NCI-H460 (cell line): ENCODE measurements at places on chromosomes 7 and 10. TPM values are rescaled to one million over a fixed set of nuclear protein-coding genes. Genes with fewer than 3 reads are reported as not detected.

DNA sequence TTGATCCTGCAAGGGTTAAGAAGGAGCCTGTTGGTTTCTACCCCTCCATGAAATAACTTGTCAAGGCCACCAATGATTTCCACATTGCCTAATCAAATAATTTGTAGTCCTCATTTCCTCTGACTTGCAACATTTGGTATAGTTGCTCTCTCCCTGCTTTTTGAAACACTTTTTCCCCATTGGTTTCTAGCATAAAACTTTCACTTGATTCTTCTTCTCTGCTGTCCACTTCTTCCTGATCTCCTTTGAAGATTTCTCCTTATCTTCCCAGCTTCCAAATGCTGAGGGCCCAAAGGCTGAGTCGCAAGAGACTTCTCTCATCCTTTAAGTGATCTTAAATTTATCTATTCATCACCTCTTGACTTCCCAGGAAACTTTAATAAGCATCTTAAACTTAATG, 134.2 kb downstream of the ITGB8 start:
- DNase-seq, result no peak

DNA sequence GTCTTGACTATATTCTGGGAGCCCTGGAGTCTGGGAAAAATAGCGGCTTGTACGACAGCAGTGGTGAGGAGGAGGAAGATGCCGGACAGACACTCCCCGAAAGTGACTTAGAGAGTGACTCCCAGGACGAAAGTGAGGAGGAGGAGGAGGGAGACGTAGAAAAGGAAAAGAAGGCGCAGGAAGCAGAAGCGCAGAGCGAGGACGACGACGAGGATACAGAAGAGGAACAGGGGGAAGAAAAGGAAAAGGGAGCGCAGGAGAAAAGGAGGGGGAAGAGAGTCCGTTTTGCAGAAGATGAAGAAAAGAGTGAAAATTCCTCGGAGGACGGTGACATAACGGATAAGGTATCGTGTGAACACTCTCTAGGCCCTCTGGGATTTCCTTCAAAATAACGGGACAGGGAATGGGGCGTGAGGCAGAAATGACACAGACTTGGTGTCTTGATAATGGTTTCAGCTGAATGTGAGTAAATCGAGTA, 908 bp downstream of the NOM1 start:
- no peak for DNase-seq

The SLC13A4 gene
- total RNA-seq, result not detected in 2 replicates

DNA sequence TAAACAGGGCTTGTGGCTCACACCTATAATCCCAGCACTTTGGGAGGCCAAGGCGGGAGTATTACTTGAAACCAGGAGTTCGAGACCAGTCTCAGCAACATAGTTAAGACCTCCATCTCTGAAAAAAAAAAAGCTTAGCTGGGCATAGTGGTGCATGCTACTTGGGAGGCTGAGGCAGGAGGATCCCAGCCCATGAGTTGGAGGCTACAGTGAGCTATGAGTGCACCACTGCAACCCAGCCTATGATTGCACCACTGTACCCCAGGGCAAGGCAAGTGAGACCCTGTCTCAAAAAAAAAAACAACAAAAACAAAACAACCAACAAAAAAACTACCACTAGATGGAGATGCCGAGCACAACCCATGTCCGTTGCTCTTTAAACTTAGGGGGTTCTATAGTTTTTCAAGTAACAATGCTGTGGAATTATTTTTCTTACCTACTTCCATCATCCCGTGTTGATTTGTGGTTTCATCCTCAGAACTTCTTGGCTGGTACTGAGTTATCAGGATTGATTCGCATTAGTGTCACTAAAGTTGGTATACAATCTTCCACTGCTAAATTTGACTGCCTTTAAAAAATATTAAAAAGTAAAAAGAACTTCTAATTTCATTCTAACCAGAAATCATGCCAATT, 12.2 kb upstream of the REPIN1 start:
- peak; percentile 33 for DNase-seq

DNA sequence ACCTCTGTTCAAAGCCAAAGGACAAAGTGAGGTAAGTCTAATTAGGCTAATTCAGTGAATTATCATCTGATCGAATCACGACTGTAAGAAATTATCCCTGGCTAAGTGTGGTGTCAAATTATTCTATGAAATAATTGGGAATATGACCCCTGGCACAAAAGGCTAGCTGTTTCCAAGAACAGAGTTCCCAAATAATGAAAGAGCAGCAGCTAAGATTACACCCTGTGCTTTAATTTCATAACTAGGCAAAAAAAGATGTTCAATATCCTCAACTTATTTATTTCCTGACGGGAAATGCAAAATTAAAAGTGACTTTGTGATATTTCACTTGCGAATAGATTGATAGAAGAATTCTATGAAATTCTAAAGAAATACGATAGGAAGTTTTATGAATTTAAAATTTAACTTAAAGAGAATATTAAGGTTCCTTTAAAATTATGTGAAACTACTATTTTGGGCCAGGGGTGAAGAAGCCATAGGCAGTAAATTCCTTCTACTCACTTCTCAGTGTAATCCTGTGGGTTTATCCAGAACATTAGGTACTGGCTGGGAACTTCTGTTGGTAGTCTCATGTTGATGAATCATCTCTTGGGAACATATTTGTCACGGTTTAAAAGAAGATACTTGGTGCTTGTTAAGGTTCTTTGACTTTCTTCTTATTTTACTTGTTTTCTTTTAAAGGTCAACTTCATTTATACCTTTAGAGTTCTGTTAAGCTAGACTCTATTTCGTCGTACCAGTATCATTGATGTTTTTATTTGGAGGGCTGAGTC, 148.5 kb downstream of the POLR1F start:
- DNase-seq, result no peak

DNA sequence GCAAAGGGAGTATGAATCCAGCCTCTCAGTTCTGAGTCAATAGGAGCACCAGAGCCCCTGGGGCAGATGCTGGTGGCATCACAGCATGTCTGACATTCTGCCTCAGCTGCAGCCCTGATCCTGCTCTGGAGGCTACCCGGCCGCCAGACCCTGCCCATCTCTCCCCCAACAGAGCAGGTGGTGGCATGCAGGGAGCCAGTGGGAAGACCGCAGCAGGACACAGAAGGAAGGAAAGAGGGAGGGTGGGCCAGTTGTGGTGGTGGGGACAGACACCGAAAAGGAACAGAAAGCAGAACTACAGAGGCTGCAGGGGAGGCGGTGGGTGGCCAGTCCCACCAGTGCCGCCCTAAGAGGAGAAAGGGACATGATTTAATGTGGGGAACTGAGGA, 35.3 kb downstream of the BLNK start:
- DNase-seq, result no peak

The AKR1B15 gene
- total RNA-seq, result 1.4 and 2.0 TPM in 2 replicates

The TAC1 gene
- total RNA-seq, result not detected in 2 replicates

DNA sequence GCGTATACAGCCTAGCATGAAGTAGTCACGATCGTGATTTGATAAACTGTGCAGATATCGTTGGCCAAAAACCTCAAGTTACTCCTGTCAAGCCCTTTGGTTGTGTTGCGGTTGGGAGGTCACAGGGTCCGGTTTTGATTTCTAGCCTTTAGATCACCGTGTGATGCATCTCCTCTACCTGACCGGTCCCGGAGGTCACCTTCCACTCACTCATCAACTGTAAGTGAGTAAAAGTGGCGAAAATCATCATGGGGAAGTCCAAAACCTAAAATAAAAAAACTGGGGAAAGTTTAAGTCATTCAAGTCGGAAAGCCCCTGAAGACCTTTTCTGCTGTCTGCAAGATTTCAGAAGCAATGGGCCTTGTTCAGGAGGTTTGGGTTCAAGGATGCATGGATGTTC, 62.8 kb downstream of the ADARB2 start:
- DNase-seq, result no peak

- no peak for DNase-seq
Measured at GRCh38 chr10:62183857-62184795, 84.5 kb downstream of the RTKN2 start.

DNA sequence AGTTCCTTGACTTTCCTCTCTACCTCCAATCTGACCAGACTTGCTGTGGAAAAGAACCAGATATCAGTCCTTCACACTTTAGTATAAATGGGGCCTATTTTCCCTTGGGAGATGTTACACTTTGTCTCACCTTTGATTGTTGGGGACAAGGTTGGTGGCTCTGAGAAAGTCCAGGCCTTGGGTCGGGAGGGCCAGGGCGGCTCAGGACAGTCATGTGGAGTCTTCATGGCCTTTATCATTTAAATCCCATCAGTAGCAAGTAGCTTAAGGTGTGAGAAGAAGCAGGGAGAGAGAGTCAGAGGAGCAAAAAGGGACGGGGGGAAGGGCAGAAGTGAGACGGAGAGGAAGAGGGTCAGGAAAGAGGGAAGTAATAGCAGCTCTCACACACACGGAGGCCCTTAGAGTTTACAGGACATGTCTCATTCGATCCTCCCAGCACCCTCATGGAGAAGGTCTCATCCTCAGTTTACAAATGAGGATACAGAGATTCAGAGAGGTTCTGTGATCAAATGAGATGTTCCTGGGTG, 40.5 kb downstream of the TBATA start:
- DNase-seq, result no peak

- no peak for DNase-seq
Measured at GRCh38 chr7:138581065-138581464, 120.1 kb downstream of the SVOPL start.

DNA sequence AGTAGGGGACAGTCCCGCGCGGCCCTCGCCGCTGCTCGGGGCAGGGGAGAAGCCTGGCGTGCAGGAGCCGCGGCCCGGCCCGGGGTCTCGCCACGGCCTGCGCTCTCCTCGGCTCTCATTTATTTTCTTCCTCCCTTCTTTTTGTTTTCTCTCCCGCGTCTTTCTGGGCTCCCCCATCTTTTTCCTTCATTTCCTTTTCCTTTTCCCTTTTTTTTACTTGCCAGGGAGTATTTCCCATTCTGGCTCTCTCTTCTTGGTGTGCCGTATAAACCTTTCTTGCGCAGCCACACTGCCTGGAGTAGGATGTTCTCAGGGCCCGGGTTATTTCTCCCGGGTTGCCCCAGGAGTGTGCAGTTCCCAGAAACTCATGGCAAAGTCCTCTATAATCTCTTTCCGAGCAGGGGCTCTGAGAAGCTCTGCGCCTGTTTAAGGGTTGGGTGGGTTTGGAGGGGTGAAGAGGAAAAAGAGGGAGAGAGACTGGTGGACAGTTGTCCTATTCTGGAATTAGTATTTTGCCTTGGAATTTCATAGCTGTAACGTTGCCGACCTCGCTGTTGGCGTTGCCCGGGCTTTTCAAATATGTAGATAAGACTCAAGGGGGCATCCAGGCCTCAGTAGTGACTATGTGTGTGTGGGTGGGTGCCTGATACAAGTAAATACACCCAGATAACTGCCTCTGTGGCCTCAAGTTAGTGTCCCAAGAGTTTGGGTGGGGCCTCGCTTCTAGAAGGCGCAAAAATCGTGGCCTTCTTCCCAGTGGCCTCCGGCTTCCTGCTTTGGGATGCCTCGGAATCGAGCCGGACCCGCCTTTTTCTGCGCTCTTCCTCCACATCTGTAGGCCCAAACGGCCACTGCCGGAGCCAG, 4.3 kb upstream of the ZNF503 start:
- no peak for DNase-seq

GRCh38 chr10:50244201-50244600, 7.1 kb downstream of the ASAH2 start:
- no peak for DNase-seq

DNA sequence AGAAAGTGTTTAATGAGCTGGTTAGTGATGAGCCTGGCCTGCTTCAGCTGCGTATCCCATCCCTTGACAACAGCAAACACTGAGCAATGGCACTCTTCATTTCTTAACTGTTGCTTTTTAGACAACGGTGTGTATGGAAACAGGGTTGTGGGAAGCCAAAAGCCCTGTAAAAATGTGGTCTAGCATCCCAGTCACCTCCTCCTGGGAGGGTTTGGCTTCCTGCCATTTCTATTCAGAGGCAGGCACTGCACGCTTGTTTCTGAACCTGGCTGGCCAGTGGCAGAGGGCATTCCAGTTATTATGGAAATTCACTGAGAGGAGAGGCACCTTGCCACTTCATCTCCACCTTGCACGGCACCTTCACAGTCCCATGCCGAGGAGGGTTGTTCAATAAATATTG, 123.0 kb upstream of the ADARB2 start:
- no peak for DNase-seq

The FGFR2 gene
- 0.46 and 0.54 TPM in 2 replicates for total RNA-seq

DNA sequence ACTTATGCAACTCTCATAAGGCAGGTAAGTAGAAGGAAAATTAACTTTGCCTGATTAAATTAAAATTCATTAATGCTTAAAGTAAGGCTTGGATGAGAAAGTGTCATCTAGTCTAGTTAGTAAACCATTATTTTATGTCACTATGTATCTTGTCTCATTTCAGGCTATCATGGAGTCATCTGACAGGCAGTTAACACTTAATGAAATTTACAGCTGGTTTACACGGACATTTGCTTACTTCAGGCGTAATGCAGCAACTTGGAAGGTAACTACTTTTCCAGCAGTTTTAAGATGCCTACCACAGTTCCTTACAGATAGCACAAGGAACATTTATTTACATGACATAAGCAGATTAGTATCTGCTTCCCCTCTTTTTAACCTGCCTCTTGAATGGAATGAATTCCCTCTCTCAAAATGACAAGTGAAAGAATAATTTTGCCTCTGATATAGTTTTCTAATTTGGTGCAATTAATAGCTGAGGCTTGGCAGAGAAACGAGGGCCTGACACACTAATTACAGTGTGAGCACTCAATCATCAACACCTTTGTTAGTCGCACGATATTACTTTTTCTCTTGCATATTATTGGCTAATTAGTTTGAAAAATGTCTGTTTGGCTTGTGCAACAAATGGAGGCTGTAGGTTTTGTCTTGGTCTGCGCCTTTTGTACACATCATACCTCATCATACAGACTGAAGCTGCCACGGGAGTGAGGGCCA, 245.0 kb downstream of the FOXP2 start:
- DNase-seq, result no peak

DNA sequence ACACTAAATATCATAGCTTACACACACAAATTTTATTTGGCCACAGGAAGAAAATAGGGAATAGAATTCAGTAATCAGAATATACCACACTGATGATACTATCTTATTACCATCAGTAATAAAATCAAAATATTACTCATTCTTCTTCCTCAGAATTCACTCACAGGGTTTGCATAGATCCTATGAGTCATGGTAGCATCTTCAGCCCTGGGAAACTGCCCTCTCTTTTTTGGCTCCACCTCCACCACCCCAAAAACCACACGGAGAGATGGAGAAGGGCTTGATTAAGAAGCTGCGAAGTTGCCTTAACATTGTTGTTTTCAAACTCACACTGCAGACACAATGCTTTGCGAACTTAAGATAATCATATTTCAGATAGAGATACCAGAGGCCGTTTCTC, 154.1 kb upstream of the AHR start:
- DNase-seq, result no peak

The CALML3 gene
- not detected in 2 replicates for total RNA-seq

The THSD7A gene
- total RNA-seq, result 4.2 and 5.7 TPM in 2 replicates

- peak; percentile 34 for DNase-seq
Measured at GRCh38 chr7:43906331-43907010, at the start of gene URGCP. Gene URGCP, minus strand, starts transcription at chr7:43906596. Its CDS starts 21 bp downstream, at chr7:43906575.

GRCh38 chr10:130493021-130493420, 356.8 kb downstream of the GLRX3 start:
- DNase-seq, result no peak

DNA sequence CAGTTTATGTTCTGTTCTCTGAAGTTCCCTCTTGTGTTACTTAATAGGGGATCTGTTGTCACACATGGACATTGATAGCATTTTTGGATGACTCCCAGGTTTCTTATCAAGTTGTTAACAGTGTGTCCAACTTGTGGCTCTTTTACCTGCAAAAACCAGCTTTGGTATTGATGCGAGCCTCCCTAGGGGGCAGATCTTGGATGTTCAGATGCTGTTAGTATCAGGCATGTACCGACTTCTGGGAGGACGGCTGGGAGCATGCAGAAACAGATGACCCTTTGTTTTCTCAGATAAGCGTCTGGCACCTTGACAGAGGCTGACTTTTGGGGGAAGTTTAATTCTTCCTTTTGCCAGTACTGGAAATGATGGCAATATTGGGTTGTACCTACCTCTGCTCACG, 2.2 kb downstream of the PLPP4 start:
- no peak for DNase-seq

- DNase-seq, result no peak
Measured at GRCh38 chr7:137399827-137400823, 56.6 kb upstream of the PTN start.
